ENCODE measurements at places on chromosomes 5 and 9.

GRCh38 chr9:132605387-132605786, 23.0 kb downstream of the BARHL1 start:
- DNase-seq = no peak

- peak; percentile 1 for DNase-seq
These were observed 27.6 kb downstream of the MBLAC2 start for GRCh38 chr5:90446961-90447360.

GRCh38 chr5:11962122-11962521, 57.9 kb upstream of the CTNND2 start:
- no peak for DNase-seq

DNA sequence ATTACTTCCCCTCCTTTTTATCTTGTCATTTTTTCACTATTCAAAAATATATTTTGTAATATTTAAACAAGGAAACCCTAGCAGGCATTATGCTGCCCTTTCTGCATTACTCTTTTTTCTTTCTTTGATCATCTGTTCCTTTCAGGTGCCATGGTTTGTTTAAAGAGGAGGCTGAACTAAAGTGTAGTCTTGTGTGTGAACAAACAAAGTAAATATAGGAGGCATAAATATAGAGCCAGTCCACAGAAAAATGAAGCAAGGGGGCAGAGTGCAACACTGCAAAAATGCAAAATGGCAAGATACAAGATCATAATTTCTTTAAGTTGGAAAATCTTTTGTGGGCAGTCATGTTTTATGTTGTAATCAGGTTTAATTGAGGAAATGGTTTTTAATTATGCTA, 947.3 kb upstream of the COX7C start:
- DNase-seq = no peak

DNA sequence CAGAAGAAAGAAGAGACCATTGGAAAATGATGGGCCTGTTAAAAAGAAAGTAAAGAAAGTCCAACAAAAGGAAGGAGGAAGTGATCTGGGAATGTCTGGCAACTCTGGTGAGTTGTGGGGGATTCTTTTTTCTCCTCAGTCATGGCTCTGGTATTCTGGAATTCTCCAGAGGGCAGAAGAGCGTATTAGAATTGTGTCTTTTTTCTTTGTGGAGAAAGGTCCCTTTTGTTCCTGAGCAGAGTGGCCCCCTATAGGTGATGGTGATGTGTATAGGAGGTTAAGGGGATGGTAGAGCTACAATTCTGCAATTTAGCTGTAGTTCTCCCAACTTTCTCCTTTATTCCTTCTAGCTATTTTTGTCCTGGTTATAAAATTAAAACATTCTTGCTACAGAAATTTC, 1.6 kb upstream of the DHFR start:
- DNase-seq = no peak

GRCh38 chr9:38059233-38059936, 9.6 kb downstream of the SHB start:
- peak; percentile 43 for DNase-seq

GRCh38 chr9:4386819-4387218, 87.0 kb upstream of the GLIS3 start:
- no peak for DNase-seq

DNA sequence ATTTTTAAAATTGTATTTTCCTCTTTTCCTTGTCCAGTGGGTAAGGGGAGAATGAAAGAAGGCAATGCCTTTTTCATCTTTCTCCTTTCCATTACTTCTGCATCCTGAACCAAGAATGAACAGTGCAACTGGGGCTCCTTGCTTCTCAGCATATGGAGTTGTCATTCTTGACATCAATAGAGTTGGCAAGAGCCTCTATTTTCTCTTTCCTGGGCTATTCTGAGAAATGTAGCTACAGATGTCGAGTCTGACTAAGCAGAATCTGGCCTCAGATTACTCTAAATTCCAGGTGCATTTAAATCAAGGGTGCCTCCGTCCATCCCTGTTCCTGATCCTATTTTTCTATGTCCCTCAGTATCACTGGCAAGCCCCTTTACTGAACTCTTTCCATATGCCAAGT, 244.8 kb downstream of the GLIS3 start:
- DNase-seq = no peak

GRCh38 chr5:24497591-24498157, 147.1 kb downstream of the CDH10 start:
- DNase-seq = no peak

DNA sequence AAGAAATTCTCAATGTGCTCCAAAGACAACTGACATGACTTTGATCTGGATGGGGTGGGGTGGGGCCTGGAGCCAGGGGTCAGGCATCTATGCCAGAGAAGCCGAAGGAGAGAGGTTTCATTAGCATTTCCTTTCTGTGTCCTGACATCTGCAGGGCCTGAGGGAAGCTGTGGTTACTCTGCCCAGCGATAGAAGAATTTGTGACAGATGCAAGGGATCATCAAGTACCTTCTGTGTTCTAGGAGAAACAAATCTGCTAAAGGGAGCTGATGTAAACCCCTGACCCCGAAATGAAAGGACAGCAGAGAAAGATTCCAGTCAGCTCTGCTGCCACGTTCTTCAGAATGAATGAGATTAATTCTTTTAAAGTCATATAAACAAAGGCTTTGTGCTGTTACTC, 335.7 kb downstream of the PRELID2 start:
- no peak for DNase-seq

GRCh38 chr9:6869081-6869948, 111.5 kb downstream of the KDM4C start:
- DNase-seq = peak; percentile 50

DNA sequence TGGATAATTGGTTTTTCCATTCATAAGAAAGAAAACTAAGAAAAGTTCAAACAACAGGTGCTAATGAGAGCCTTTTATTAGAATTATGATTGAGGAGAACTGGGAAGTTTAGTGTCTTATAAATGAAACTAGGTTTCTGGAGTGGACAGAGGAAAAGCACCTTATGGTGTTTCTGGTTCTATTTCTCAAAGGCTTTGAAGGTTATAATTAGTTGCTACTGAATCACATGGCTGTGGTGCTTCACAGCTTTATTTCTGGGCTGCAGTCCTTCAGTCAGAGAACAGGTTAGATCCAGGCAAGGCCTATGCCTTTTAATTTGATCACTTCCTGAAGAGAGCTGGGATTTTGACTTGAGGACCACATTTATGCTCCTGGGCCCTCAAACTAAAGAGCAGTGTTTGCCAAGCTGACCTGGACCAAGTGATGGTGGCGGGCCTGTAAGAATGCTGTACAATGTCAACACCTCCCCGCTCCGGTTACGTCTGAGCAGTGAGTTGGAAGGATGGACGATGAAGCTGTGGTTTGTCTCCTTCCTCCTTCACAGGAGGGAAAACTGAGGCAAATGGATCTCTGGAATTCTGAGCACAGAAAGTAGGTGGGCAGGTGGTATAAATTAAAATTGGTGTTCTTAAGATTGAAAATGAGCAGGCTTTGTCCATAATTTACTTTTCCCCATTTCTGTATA, 56.0 kb downstream of the ZNF462 start:
- no peak for DNase-seq

DNA sequence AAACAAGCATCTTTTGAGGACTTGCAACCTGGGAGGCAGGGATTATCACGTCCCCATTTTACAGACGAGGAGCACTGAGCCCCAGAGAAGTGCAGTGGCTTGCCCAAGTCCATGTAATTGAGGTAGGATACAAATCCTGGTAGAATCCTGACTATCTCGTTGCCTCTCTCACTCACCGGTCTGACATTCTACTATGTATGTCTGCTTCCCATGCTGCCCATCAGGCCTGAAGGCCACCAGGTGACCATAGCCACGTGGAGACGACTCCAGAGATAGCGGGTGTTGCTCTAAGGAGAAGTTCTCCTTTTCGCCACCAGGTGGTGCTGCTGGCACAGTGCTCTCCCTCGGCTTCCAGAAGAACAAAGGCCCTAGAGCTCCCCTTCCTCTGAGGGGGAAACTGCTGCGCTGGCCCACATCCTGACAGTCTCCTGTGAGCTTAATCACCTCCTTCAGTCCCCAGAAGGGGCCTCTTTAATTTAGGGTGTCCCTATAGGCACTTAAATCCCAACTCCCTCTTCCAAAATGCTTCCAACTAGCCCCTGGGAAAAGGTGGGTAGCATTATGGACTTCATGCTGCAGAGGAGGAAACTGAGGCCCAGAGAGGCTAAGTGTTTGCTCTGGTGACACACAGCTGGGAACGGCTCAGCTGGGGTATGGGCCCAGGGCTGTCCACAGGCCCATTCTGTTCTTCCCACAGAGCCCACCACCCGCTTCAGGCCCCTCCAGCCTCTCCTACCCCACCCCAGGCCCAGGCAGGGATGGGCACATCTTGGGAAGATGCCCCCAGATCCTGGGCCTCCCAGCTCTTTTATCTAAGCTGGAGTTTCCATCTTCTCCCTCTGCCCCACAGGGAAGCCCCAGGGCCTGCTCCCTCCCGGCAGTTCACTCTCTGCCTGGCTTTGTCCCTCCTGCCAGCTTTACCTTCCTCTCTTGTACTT, 6.4 kb downstream of the SLC34A1 start:
- peak; percentile 82 for DNase-seq

Data from astrocyte of the spinal cord (primary cell).